ENCODE measurements at places on chromosomes 11 and 22. TPM values are rescaled to one million over a fixed set of nuclear protein-coding genes. Genes with fewer than 3 reads are reported as not detected.

DNA sequence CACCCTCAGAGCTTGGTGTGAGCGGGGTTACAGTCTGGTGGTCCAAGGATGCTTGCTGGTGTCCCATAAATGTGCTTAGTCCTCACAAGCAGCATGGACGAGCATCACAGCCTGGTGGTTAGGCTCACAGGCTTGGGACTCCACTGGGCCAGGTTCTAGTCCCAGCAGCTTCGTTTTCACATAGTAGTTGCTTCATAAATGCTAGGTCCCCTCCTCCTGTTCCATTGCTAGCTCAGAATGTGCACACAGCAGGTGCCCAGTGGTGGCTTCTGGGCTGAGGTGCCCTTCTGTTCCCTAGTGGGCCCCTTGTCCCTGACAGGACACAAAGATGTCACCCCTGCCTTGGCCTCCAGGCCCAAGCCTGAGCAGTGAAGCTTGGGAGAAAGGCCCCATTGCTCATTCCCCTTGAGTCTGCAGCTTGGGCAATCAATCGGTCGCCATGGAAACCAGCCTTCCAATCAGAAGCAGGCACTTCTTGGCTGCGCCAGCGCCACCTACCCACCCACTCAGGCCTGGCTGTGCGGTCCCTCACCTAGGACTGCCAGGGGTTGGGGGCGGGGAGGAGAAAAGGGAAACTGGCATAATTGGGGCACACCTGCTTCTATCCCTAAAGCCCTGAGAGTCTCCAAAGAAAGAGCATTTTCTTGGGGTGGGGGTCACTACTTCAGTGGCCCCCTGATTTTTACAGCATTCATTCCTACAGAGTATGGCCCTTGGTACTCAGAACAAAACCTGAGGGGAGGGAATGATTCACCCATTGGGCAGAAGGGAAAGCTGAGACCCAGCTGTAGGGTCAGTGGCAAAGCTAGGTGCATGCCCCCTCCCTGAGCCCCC, 48.1 kb downstream of the CYTH4 start:
- H3K4me3 ChIP-seq = no peak overlapping the region
- H3K27ac ChIP-seq = no peak overlapping the region
- no peak for DNase-seq
- H3K4me1 ChIP-seq = peaks cover 14% of the 10 kb centered on the region

- no peak for DNase-seq
- H3K4me3 ChIP-seq = no peak overlapping the region
- peaks cover 21% of the 10 kb centered on the region for H3K4me1 ChIP-seq
- H3K27ac ChIP-seq = no peak overlapping the region
- H3K36me3 ChIP-seq = no peaks in the 10 kb centered on the region
Observed at GRCh38 chr11:113446112-113446511, 29.1 kb downstream of the DRD2 start.

BTBD10 gene
- 92.6 TPM for total RNA-seq

CABP4 gene
- not detected for total RNA-seq

DNA sequence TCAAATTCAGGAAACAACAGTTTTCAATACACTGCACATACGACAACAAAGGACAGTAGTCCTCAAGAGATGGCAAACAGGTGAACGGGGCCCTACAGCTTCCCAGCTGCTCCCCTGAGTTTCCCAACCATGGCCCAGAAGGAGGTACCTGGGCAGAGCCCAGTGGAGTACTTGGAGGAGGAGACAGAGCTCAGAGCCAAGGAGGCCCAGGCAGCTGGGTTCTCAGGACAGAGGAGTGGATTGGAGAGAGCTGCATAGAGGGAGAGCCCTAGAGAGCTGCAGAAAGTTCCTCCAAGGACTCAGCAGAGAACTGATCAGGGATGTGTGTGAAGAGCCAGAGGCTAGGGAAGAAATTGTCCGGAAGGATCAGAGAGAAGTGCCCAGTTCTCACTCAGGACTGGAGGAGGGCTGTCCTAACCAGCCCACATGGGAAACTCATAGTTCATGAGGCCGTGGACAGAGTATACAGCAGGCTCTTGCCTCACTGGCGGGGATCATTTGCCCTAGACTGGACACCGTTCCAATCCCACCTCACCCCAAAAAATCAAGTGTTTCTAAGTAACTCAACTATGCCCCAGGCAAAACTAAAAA, 7.6 kb upstream of the ASCL2 start:
- H3K4me3 ChIP-seq = no peak overlapping the region
- H3K27ac ChIP-seq = no peak overlapping the region
- peaks cover 31% of the 10 kb centered on the region for H3K27me3 ChIP-seq
- no peaks in the 10 kb centered on the region for H3K36me3 ChIP-seq
- H3K4me1 ChIP-seq = no peaks in the 10 kb centered on the region

RFPL2 gene
- not detected for total RNA-seq

DNA sequence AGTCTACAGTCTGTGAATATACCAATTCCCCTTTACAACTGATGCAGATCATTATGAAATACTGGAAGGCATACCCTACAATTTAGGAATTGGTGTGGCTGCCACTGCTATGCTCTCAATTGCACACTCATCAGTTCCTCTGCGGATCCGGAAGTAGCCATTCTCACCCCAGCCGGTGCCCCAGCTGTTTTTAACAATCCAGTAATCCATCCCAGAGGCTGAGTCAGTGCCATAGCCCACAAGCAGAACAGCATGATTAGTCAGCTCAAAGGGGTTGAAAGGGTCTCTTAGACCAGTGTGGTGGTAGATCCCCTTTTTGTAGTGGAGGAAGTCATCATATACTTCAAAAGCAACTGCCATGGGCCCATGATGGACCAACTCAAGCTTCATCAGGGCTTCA, 43.6 kb downstream of the CTSC start:
- no peaks in the 10 kb centered on the region for H3K27me3 ChIP-seq
- no peak overlapping the region for H3K27ac ChIP-seq
- DNase-seq = no peak
- no peaks in the 10 kb centered on the region for H3K36me3 ChIP-seq
- H3K4me3 ChIP-seq = no peak overlapping the region
- H3K4me1 ChIP-seq = no peaks in the 10 kb centered on the region

DNA sequence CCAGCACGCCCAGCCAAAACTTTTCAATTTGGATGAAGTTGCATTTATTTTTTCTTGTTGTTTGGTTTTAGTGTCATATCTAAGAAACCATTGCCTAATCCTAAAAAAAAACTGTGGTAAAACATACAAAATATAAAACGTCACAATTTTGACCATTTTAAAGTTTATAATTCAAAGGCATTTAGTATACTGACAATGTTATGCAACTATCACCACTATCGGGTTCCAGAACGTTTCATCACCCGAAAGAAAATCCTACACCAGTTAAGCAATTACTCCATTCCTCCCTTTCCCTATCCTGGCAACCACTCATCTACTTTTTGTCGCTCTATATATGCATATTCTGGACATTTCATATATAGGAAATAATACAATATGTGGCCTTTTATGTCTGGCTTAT, 30.5 kb upstream of the PHOX2A start:
- no peaks in the 10 kb centered on the region for H3K27me3 ChIP-seq
- DNase-seq = no peak
- no peaks in the 10 kb centered on the region for H3K4me1 ChIP-seq
- no peak overlapping the region for H3K27ac ChIP-seq
- no peak overlapping the region for H3K4me3 ChIP-seq

- H3K27ac ChIP-seq = no peak overlapping the region
- peaks cover 84% of the 10 kb centered on the region for H3K36me3 ChIP-seq
- no peaks in the 10 kb centered on the region for H3K27me3 ChIP-seq
- no peak overlapping the region for H3K4me3 ChIP-seq
Observed at GRCh38 chr22:25375683-25376082, 156.2 kb downstream of the CRYBB2 start.

VPREB3 gene
- not detected for total RNA-seq

OR2AG1 gene
- not detected for total RNA-seq

DNA sequence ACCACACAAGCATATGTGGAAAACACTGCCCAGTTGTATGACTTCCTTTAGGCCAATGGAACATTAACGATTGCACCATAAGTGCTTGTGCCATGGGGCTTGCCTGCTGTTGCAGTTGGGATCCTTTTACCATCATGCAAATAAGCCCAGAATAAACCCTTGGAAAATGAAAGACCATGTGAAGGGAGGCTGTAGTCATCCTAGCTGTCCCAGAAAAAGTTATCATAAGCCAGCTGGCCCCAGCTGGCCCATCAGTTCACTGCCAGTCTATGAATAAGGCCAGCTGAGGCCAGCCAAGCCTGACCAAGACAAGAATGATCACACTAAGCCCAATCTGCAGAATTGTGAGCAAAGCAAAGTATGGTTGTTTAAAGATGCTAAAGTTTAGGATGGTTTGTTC, 253.9 kb upstream of the ARHGAP20 start:
- H3K27me3 ChIP-seq = no peaks in the 10 kb centered on the region
- H3K27ac ChIP-seq = no peak overlapping the region
- no peaks in the 10 kb centered on the region for H3K36me3 ChIP-seq
- DNase-seq = no peak

DNA sequence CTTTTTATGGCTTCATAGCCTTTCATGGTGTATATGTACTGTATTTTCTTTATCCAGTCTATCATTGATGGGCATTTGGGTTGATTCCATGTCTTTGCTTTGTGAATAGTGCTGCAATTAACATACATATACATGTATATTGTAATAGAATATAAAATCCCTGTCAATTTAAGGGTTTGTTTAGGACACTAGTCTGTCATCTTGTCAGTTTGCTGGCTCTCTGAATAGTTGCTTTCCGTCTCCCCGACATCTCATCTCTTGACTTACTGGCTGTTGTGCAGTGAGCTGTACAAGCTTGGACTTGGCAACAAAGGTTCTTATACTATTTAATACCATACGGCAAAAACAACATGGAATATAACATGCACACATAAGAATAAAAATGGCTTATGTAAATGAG, 1487.5 kb downstream of the LRRC4C start:
- H3K4me3 ChIP-seq = no peak overlapping the region
- DNase-seq = no peak
- no peaks in the 10 kb centered on the region for H3K27me3 ChIP-seq
- no peaks in the 10 kb centered on the region for H3K36me3 ChIP-seq

DNA sequence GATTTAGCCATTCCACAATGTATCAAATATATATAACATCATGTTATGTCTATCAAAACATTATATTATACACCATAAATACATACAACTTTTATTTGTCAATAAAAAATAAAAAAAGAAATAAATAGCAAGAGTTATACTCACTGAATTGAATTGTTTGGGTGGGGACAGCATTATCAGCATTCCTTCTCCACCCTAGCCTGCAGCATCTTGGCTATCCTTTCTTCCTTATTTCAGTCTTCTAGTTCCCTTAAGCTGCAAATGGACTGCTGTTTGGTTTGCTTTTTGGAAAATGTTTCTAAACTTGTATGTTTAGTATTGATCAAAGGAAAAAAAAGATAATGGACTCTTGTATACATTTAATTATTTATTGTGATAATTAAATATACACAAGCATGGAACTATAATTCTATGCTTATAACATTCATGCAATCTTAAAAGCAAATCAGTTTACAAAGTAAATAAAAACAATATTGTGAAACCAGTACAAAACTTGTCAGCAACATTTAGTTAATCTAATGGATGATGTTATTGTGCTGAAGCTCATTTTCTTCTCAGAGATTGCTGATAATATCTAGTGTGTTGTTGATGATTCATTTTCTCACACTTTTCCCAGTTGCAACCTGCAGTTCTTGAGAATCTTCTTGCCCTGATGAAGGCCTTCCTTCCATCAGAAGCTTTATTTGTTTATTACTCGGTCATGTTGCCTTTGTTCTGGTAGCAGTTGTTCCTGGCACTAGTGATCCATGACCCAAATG, 5.0 kb downstream of the ARHGAP42 start:
- no peak for DNase-seq
- H3K27ac ChIP-seq = no peak overlapping the region
- no peaks in the 10 kb centered on the region for H3K27me3 ChIP-seq
- H3K4me1 ChIP-seq = no peaks in the 10 kb centered on the region
- H3K4me3 ChIP-seq = no peak overlapping the region
- peaks cover 6% of the 10 kb centered on the region for H3K36me3 ChIP-seq

GRCh38 chr22:43090130-43090789, 1.1 kb upstream of the TTLL1 start:
- no peaks in the 10 kb centered on the region for H3K27me3 ChIP-seq
- peak; percentile 77 for DNase-seq
- H3K4me3 ChIP-seq = no peak overlapping the region
- peaks cover 4% of the 10 kb centered on the region for H3K4me1 ChIP-seq
- H3K36me3 ChIP-seq = no peaks in the 10 kb centered on the region
- no peak overlapping the region for H3K27ac ChIP-seq

DNA sequence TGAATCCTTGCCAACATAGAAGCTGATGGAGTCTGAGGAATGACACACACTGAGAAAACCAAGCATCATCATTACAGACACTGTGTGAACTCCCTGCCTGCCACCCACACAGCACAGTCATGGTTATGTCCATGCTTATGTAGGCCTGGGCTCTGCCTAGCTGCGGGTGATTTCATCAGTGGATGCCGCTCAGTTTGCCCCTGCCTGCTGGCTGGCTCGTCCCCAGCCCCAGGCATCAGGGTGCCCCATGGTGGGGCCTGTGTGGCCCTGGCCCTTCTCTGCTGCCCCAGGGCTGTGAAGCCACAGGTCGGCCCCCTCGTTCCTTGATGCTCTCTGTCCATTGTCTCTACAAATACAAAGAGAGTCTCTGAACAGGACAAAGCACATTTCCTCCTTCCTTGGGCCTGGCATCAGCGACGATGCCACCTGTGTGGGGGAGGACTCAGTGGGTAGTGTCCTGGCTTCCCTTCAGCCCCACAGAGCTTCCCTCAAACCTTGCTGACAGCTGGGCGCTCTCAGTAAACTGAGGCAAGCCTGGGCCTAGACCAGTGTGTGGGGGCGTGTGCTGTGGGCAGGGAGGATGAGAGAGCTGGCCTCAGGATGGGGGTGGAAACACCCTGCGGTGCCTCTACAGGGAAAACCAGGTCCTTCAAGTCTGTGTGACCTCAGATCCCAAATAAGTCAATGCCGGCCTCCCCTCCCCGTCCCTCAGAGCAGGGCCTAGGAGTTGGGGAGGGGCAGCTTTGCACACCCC, 20.0 kb upstream of the TUB start:
- no peak overlapping the region for H3K4me3 ChIP-seq
- no peaks in the 10 kb centered on the region for H3K36me3 ChIP-seq
- DNase-seq = no peak
- H3K27me3 ChIP-seq = no peaks in the 10 kb centered on the region

- H3K27me3 ChIP-seq = no peaks in the 10 kb centered on the region
- no peak overlapping the region for H3K27ac ChIP-seq
- H3K4me3 ChIP-seq = no peak overlapping the region
- H3K36me3 ChIP-seq = peaks cover 22% of the 10 kb centered on the region
Observed at GRCh38 chr22:19036229-19036522, 86.0 kb downstream of the DGCR2 start.

GRCh38 chr11:80188076-80188627, 747.3 kb upstream of the TENM4 start:
- no peaks in the 10 kb centered on the region for H3K36me3 ChIP-seq
- DNase-seq = no peak
- H3K4me3 ChIP-seq = no peak overlapping the region

PICK1 gene
- total RNA-seq = 5.4 TPM

SMIM35 gene
- not detected for total RNA-seq

- no peak overlapping the region for H3K27ac ChIP-seq
- no peaks in the 10 kb centered on the region for H3K36me3 ChIP-seq
- no peaks in the 10 kb centered on the region for H3K27me3 ChIP-seq
- H3K4me1 ChIP-seq = peaks cover 3% of the 10 kb centered on the region
- DNase-seq = no peak
- H3K4me3 ChIP-seq = no peak overlapping the region
Observed at GRCh38 chr11:132638423-132638822, 893.9 kb downstream of the OPCML start.

- DNase-seq = no peak
- no peaks in the 10 kb centered on the region for H3K27me3 ChIP-seq
- peak overlapping the region; percentile 96 for H3K27ac ChIP-seq
- no peak overlapping the region for H3K4me3 ChIP-seq
Observed at GRCh38 chr11:69950120-69950519, 128.0 kb upstream of the ANO1 start.

CCDC87 gene
- total RNA-seq = not detected

OR56B1 gene
- total RNA-seq = not detected

SUSD2 gene
- total RNA-seq = 0.05 TPM

All from SJSA1 (cell line).